ENCODE measurements at places on chromosomes 2 and 18.

- no peak for DNase-seq
Measured at GRCh38 chr2:67260343-67261277, 136.5 kb upstream of the ETAA1 start.

GRCh38 chr2:226030369-226030768 is 630.9 kb downstream of the NYAP2 start:
- DNase-seq = no peak

GRCh38 chr2:200377355-200378336 is 71.2 kb downstream of the SPATS2L start:
- no peak for DNase-seq

DNA sequence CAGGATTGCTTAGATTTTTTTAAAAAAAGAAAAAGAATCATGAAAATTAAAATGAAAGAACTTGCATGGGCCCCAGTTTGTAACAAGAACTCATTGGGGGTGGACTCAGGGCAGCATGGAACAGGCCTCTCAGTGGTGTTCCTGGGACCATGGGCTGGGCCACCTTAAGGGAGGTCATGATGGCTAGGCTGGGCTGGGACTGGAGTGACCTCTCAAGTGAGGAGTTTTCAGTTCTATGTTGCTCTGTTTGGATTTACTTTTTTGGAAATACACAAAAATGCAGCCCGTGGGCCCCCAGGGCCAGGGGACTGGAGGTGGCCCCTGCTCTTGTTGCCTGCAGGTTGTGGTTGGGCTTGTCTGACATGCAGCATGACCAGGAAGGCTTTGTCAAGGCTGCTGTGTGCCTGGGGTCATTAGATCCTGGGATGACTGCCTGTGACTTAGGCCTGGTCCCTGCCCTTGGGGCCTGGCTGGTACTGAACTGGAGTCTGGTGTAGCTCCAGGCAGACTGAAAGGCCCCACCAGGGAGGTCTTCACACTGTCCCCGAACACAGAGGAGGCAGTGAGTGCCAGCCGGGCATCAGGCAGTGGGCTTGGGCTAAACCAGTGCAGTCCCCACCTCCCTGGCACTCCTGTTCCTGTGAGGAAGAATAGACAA is 115.6 kb downstream of the GLI2 start:
- no peak for DNase-seq

DNA sequence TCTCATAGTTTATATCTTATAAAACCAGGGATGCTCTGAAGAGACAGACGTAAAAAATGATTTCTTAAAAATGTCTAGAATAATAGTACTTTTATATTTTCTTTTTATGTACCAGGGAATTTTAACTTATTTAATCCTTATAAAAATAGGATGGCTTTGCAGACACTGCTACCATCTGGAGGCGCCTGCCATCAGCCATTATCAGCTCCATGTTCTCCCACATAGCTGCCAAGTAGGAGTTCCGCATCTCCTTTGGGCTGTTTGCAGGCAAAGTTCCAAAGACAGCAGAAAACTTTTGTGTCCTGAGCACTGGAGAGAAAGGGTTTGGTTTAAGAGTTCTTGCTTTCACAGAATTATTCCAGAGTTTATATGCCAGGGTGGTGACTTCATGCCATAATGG is 69.2 kb downstream of the MTX2 start:
- no peak for DNase-seq

- no peak for DNase-seq
Measured at GRCh38 chr2:95031726-95032116, 6.2 kb downstream of the MAL start.

DNA sequence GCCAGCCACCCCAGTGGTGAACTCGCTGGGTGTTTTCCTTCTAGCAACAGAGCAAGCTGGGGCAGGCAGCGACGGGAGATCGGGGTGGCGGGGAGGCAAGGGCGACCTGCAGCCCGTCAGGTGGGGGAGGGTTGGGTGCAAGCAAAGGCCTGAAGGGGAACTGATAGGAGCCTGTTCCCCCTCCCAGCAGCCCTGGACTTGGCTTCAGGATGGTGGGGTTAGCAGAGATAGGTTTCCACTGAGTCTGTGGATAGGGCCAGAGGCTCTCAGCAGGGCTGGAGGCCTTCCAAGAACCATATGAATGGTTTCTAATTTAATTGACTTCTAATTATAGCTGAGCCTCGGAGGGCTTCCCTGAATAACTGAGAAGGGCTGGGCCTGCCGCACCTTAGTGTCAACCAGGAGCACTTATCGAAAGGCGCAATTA is 55.3 kb downstream of the EDAR start:
- no peak for DNase-seq

- DNase-seq = no peak
Measured at GRCh38 chr2:217407362-217407761, 547.5 kb upstream of the TNP1 start.

DNA sequence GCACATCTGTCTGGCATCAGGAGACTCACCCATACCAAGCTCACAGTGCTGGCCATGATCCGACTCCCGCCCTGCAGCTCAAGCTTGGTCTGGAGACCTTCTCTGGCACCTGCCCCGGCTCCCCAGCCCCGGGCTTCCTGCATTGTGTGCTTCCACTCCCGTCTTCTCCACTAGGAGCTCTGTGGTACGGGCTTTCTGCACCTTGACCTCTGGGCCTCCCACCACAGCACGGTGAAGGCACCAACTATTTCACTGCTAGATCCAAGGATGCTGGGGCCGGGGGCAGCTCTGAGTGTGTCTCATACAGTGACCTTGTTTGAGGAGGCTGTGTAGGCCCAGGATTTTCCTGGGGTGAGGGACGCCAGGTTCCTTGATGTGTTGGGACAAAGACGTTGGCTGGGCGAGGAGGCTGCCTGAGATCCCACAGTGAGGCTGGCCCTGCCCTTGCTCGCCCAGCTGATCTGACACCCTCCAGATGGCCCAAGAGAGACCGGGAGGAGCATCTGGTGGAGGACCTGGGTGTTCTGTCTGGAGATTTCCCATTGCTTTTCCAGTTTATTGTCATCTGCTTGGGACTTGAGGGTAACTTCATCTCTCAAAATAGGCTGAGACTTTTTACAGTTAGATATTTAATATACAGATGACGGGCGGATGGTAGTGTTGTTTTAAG is 64.0 kb downstream of the HPCAL1 start:
- no peak for DNase-seq

DNA sequence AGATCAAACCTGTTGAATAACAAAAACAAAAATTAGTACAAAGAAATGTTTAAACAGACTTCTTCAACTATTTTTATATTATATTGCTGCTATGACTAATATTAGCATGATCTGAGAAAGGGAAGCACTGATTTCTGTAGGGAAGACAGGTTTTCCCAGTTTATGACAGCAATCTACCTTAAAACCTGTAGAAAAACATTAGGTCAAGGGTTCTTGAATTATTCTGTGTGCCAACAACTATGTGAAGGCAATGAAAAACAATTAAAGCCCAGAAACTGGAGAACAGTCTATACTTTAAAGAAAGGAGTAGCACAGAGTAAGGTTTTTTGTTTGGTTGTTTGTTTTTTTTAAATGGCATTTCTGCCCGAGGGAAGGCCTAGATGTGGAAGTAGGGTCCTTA is 23.3 kb downstream of the PUM2 start:
- DNase-seq = no peak

- DNase-seq = no peak
Measured at GRCh38 chr18:8744656-8745055, 39.3 kb downstream of the MTCL1 start.

DNA sequence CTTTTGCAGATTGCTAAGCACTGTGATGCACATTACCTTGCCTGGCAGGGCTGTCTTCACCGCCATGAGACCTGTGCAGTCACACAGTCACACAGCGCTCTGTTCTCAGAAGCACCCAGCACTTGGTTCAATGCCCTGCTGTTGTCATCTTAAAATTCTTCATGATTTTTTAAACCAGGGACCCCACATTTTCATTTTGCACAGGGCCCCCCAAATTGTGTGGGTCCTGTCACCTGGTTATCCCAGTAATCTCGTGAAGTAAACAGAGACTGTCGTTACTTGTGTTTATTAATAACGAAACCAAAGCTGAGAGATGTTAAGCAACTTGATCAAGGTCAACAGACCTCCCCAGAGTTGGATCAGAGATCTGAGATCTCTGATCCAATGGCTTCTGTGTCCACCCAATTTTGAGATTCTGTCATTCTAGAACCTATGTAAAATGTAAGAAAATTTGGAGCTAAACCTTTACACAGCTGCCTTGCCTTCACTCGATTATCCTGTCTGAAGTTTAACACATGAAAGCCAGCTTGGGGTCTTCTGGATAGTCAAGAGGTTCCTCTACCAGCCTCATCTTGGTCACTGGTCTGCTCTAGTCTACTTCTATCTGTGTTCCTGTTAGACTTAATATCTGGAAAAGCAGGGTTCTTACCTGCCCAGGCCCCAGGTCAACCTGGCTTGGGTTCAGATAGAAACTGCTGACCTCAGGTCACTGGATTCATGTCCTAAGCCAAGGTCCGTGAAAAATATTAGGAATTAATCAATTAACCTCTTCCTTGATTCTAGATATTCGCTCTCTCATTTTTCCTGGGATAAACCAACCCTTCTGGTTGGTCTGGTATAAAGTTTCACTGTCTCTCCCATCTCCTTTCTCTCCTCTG is 13.7 kb upstream of the TTC39C start:
- no peak for DNase-seq

DNA sequence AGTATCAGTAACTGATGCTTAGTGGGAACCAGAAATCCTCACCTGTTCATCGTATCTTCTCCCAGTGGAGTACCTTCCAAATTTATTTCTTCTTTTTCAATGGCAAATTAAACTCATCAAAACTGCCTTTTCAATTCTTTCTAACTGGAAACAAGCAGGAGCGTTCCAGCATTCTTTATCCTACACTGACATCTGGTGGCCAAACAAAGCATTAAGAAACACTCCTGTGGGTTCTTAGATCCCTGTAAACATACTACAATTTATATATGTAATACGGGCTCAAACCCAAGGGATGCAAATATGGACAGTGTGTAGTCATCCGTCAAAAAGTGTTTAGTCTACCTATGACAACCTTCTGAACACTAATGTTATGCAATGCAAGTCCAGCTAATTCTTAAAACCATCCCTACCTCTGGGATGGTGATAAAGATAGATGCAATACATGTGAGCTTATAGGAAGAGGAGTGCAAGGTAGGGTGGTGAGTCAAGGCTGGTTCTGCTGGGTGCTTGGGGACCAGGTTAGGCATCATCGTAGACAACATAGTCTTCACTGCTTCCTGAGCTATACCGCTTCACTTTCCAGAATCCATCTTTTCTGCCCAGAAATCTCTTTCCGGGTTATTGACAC is 375.0 kb downstream of the CTNNA2 start:
- DNase-seq = no peak

DNA sequence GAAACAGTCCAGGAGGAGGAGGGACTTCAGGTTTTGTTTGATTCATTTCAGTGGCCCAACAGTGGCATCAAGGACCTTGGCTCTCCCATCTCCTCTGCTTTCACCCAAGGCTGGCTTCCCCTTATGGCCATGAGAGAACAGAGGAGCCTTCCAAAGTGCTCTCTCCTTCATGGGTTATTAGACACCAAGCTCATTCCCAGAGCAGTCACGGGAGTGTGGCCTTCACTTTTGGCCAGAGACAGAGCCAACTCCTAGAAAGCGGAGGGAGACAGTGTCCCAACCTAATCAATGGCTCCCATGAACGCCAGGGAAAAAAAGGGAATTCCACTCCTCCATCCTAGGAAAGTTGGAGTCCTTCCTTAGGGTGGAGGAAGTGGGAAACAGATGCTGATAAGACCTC is 871 bp upstream of the DUSP28 start:
- no peak for DNase-seq

DNA sequence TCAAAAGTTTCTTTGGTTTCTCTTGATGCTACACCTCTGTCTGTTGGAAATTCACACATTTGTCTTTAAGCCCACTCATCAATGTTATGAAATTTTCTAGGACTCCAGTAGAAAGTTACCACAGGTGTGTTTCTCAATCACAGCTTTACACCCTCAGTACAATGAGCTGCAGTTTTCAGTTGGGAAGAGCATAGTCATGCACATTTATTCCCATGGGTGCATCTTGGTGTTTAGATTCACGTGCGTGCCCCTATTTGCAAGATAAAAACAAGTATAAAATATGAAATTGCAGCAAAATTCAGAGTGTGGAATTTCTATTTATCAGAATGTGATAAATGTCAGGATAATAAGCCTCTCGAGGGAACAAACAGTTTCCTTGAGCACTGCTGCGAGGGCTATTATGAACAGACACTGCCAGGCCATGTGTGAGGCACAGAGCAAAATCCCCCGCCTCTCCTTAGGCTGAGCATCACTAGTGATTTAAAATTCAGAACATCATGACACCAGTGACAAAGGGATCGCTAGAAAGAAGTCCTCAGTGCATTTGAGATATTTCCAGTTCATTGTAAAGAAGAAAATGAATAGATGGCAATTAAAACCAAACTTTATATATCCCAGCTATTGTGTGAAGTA is 512.2 kb upstream of the TCF4 start:
- no peak for DNase-seq

GRCh38 chr2:74911061-74911460 is 47.4 kb upstream of the POLE4 start:
- no peak for DNase-seq

DNA sequence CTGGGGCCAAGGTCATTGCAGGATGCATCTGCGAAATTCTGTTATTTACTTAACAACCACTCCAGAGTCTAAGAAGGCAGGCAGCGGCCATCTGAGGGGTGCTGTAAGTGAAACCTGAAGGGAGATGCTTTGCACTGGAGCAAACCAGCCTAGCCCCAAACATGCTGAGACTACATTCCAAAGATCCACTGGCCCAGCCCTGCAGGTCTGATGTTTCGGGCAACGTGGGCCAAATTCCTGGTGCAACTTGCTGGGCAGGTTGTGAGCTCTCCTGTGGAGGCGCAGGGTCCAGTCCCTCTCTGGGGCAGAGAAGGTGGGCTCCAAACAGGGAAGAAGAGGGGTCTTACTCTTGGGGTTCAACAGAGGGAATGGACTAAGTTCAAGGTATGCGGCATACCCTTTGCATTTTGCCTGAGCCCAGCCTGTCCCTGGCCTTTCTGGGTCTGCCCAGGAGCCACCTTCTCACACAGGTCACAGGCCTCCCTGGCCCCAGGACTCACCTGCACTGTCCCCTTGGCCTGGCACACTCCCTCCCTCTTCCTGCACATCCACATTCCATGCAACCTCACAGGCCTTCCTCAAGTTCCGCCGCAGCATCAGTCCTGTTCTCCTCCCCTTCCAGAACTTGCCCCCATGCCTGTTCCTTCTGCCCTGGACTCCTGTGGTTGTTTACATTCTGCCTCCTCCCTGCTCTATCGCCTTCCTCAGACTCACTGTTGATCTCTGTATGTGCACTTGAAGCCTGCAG is 5.1 kb upstream of the MAL start:
- no peak for DNase-seq

GRCh38 chr2:150119819-150120218 is 367.6 kb downstream of the RND3 start:
- DNase-seq = no peak

DNA sequence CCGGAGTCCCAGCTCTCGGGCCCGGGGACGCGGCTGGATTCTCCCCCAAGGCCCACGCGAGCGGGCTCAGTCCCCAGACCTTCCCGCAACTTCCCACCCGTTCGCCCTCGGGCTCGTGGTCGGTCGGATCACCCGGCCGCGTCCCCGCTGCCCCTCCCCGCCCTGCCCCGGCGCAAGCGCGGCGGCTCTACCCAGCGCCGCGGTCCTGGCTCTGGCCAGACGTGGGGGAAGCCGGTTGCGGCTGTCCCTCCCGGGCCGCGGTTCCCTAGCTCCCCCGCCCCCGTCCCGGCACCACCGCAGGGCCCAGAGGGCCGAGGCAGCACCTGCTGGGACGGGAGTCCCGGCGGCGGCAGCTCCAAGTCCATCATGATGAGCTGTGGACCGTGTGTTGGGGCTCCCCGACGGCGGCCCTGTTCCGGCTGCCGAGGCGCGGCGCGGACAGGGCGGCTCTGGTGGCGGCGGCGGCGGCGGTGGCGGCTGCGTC is 276 bp downstream of the NFE2L2 start:
- no peak for DNase-seq

GRCh38 chr2:155301221-155301620 is 602.7 kb downstream of the KCNJ3 start:
- DNase-seq = no peak
